ENCODE measurements at places on chromosomes 12 and 14. TPM values are rescaled to one million over a fixed set of nuclear protein-coding genes. Genes with fewer than 3 reads are reported as not detected.

The IAPP gene
- not detected for total RNA-seq

The KRT6C gene
- total RNA-seq: not detected

DNA sequence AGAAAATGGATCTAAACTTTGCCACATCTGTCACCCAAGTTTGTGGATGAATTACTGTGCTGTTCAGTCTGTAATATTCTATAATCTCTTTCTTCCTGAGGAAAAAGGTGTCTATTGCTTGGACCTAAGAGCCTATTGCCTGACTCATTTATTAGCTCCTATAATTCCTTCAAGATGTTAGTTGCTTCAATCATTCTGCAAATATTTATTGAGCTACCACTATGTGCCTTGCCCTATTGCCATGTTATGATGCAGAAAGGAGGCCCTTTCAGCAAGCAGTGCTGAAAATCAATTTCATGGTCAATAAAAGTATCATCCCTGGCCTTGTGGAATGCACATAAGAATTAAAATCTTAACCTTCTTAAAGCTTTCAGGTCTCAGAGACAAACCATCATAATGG is 113.6 kb downstream of the CCER1 start:
- H3K36me3 ChIP-seq: no peaks in the 10 kb centered on the region
- H3K27ac ChIP-seq: no peak overlapping the region
- DNase-seq: no peak
- no peaks in the 10 kb centered on the region for H3K27me3 ChIP-seq
- no peak overlapping the region for H3K4me3 ChIP-seq
- no peaks in the 10 kb centered on the region for H3K4me1 ChIP-seq

DNA sequence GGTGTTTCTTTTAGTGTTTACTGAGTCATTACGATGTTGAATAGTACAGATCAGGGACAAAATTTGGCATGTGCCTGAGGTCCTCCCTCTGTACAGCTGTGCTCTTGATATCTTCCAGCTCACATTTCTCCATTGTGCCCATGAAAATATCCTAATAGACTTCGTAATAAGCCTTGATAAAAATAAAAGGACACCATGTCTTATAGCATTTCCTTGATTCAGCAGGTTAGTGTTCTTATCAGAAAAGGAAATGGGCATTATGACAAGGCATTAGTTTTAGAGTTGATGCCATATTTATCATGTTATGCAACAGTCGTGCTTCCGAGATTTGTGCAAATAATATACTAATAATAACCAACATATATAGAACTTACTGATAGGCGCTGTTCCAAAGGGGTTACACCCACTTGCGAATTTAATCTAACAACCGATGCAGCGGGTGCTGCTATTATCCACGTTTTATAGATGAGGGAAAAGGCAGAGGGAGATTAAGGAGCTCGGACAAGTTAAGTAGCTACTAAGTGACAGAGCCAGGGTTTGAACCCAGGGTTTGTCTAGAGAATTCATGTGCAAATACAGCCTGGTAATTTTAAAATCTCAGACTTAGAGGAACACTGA is 15.1 kb upstream of the WNK1 start:
- H3K4me3 ChIP-seq: no peak overlapping the region
- H3K36me3 ChIP-seq: no peaks in the 10 kb centered on the region
- H3K27ac ChIP-seq: no peak overlapping the region
- DNase-seq: no peak
- no peaks in the 10 kb centered on the region for H3K4me1 ChIP-seq

- DNase-seq: no peak
- H3K4me1 ChIP-seq: no peaks in the 10 kb centered on the region
- H3K27me3 ChIP-seq: no peaks in the 10 kb centered on the region
- H3K4me3 ChIP-seq: no peak overlapping the region
- H3K36me3 ChIP-seq: no peaks in the 10 kb centered on the region
Measured at GRCh38 chr12:95740751-95741150, 49.8 kb downstream of the NTN4 start.

The ETFBKMT gene
- total RNA-seq: 2.1 TPM
